ENCODE measurements at places on chromosomes 12 and 14.

DNA sequence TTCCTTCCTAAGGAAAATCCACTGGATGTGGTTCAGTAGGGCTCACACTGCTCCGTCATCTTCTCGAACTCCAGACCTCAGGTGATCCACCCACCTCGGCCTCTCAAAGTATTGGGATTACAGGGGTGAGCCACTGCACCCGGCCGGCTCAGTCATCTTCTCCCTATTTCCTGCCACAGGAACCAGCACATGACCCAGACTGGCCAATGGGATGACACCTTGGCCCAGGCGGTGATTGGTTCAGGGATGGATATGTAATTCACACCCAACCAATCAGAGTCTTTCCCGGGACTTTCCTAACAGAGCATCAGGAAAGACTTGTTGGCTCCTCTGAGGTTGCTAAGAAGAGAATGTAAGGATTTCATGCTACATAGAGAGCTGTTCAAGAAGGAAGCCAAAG, 19.2 kb upstream of the C12orf76 start:
- DNase-seq = no peak

GRCh38 chr12:58211211-58211610, 269.8 kb downstream of the ATP23 start:
- no peak for DNase-seq

DNA sequence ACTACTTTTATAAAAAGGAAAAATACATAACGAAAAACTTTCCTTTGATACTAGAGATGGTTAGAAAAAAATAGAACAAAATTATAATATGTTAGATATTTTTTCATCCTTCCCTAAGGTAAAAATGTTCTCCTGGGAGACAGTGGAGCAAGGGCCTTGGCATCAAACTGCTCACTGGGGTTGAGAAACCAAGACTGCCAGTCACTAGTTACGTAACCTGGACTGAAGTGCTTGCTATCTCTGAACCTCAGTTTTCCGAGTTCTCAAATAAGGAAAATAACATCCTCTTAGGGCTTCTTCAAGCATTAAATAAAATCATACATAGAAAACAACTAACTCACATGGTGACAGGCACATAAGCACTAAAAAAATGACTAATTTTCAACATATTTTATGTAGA, 48.2 kb upstream of the FRMD6 start:
- DNase-seq = no peak

GRCh38 chr14:60276347-60276746, 27.3 kb downstream of the PPM1A start:
- DNase-seq = peak; percentile 23

- DNase-seq = peak; percentile 67
Observed at GRCh38 chr14:31205681-31206535, 1.7 kb downstream of the HECTD1 start.

- DNase-seq = no peak
Observed at GRCh38 chr12:8483079-8483478, 27.3 kb downstream of the CLEC6A start.

GRCh38 chr12:45309836-45310626, 94.1 kb downstream of the ANO6 start:
- peak; percentile 69 for DNase-seq

- peak; percentile 26 for DNase-seq
Observed at GRCh38 chr14:29016050-29016900, 249.7 kb downstream of the FOXG1 start.

All from fibroblast of skin of scalp (primary cell).